ENCODE measurements at places on chromosomes 1 and 21. TPM values are rescaled to one million over a fixed set of nuclear protein-coding genes. Genes with fewer than 3 reads are reported as not detected.

Gene ANGPTL3
- under 0.01 TPM for total RNA-seq

Gene RNF223
- total RNA-seq: not detected

Gene RIPPLY3
- not detected for total RNA-seq

Gene YBX1
- 481 TPM for total RNA-seq

Gene GPR52
- 1.4 TPM for total RNA-seq

Gene SELL
- total RNA-seq: under 0.01 TPM

Gene TACSTD2
- 0.29 TPM for total RNA-seq

Gene SLC16A4
- 76.0 TPM for total RNA-seq

Gene MGST3
- total RNA-seq: 207 TPM

Gene CFHR3
- not detected for total RNA-seq

Gene CYP4A11
- total RNA-seq: not detected

Gene S100A1
- total RNA-seq: 0.29 TPM

Gene FCN3
- total RNA-seq: not detected

Gene KRTAP21-2
- not detected for total RNA-seq

Gene KIF21B
- under 0.01 TPM for total RNA-seq

Gene WDR64
- total RNA-seq: not detected

Gene AMY2A
- not detected for total RNA-seq

Gene S100B
- 0.29 TPM for total RNA-seq

Gene DPYD
- total RNA-seq: 90.2 TPM

Gene FHAD1
- 0.72 TPM for total RNA-seq

Gene HNRNPU
- 214 TPM for total RNA-seq

Gene CATSPERE
- 1.8 TPM for total RNA-seq

Gene AZIN2
- 18.8 TPM for total RNA-seq

Gene PLA2G2A
- not detected for total RNA-seq

Gene EPHB2
- total RNA-seq: 8.7 TPM

Gene KCNK2
- total RNA-seq: 161 TPM

Gene LY9
- not detected for total RNA-seq

Gene PTTG1IP
- 480 TPM for total RNA-seq

Gene RNU1-1
- total RNA-seq: under 0.01 TPM

Gene S100A6
- 1,187 TPM for total RNA-seq

Gene MYBPHL
- not detected for total RNA-seq

Gene HJV
- not detected for total RNA-seq

Gene CFAP141
- not detected for total RNA-seq

Measured in osteoblast (primary cell).